ENCODE measurements at places on chromosomes 11 and 22.

DNA sequence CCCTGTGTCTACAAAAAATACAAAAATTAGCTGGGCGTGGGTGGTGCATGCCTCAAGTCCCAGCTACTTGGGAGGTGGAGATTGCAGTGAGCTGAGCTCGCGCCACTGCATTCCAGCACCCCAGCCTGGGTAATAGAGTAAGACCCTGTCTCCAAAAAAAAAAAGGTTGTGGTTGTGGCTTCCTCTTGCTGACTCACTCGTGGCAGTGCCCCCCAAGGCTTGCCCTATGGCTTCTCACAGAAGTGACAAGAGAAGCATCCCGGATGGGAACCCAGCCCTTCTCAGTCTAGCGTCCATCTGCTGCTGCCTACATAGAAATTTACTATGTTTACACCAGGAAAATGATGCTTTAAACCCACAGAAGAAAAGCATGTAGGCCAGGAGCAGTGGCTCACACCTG lies 68.5 kb upstream of the PITPNB start:
- no peak for DNase-seq

DNA sequence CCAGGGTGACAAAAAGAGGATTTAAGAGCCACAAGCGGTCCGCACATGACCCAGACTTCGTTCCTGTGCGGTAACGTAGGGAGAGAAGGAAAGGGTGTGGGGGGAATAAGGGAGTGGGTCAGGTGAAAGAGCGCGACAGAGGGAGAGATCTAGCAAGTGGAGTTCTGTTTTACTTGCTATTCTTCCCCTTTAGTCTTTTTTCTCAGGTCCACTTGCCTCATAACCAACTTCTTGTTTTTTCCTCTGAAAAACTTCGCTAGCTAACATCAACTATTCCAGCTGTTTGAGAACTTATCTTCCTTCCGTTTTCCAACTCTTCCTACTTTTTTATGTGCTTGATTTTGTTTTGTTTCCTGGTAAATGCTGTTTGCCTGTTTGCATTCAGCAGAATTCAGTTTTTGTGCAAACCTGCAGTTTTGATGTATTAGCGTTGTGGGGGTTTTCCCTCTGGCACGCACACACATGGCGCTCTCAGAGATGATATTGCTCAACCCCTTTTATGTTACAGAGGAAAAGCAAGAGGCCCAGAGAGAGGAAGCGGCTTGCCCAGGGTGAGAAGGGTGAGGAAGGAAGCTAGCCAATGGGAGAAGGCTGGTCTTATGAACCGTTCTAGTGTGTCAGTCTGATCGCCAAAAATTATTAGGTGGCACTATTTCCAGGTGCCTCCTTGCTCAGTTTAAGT lies 592 bp upstream of the CTSC start:
- no peak for DNase-seq

GRCh38 chr11:115257678-115258077 lies 246.5 kb downstream of the CADM1 start:
- DNase-seq, result no peak

DNA sequence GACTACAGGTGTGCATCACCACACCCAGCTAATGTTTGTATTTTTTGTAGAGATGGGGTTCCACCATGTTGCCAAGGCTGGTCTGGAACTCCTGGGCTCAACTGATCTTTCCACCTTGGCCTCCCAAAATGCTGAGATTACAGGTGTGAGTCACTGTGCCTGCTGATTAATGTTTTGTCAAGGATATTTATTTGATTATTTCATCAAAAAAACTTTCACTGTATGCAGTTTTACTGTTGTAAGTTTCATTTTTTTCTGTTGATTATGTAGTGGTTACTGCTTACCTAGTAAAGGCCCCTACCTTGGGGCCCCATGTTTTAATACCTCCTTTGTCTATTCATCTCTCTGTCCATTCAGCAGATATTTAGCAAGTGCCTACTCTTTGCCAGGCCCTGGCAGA lies 16.7 kb upstream of the FAM168A start:
- no peak for DNase-seq

DNA sequence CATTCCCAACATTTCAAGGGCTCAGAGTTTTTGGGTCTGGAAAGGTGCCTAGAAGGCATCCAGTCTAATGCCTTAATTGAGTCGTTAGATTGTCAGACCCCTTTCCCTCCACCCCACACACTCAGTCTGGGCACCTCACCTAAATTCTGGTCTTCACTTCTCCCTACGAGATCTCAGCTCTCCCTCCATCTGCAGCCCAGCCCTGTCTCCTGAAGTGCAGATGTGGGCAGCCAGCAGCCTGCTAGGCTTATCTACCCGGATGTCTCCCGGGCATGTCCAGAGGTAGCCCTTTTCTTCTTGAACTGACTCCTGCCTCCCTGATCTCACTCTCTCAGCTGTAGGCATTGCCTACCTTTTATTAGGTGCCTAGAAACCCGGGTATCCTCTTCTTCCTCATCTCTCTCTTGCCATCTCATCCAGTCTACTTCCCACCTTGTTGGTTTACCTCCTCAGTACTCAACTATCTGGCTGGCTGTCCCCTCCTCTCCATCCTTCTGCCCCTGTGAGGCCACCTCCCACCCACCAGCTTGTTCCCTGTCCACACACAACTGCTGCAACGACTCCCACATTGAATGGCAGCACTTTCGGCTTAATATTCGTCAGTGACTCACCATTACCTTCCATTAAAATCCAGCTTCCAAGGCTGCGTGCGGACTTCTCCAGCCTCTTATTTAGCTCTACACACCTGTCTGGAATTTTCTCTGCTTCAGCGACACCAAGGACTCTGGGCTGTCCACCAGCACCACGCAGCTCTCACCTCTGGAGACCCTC lies 6.2 kb downstream of the SEPTIN3 start:
- no peak for DNase-seq

DNA sequence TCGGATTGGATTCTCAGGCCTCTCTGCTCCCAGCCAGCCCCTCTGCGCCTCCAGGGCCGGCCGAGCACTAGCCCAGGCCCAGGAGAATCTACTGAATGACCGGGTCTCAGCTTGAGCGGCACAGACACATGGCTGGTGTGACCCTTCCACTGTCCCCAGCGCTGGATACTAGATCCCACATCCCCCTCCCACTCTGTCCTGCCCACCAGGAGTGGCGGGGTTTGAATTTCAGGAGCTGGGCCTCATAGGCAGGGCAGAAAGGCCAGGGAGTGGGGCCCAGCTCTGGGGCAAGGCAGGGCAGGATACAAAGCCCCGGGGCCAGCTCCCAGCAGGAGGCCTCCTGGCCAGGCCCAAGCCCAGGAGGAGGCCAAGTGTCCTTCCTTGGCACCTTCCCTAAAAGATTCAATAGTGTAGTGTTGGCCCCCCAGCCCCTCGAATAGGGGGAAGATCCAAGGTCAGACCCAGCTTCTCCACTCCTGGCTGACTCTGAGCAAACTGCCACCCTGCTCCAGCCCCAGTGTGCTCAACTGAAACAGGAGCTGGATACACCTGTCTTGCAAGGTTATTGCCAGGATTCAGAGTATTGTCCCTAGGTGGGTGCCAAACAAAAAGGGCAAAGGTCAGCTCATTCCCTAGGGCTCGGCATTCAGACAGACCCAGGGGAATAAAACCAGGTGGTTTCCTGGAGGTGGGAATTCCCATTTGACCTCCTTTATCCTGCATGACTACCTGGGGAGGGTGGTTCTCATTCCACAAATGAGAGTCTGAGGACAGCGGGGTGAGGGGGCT lies 22.5 kb upstream of the TCF20 start:
- DNase-seq, result no peak

- no peak for DNase-seq
These were observed 572.7 kb downstream of the SOX6 start for GRCh38 chr11:15783619-15784018.

- no peak for DNase-seq
These were observed 4.8 kb upstream of the SLC3A2 start for GRCh38 chr11:62875698-62876478.

GRCh38 chr22:22397875-22398524 lies 110.5 kb downstream of the ZNF280B start:
- no peak for DNase-seq

GRCh38 chr11:103877221-103877620 lies 159.2 kb upstream of the DDI1 start:
- DNase-seq, result no peak

- DNase-seq, result no peak
These were observed 84.6 kb downstream of the C22orf31 start for GRCh38 chr22:28977060-28977459.

DNA sequence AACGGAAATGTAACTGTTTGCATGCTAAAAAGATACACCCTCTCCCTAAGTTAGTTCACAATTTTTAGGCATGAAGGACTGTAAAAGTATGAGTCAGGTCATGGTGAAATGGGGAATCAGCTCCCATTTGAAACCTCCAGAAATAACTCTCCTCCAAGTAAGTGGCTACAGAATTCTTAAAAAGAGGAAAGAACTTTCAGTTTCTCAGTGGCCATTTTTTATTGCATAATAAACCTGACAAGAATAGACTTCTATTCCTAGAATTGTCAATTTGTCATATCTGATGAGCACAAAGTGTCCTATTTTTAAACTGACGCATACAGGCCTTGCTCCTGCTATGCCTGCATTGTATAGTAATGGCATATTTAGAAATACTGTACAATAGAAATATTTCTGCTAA lies 612.2 kb downstream of the CNTN5 start:
- no peak for DNase-seq

DNA sequence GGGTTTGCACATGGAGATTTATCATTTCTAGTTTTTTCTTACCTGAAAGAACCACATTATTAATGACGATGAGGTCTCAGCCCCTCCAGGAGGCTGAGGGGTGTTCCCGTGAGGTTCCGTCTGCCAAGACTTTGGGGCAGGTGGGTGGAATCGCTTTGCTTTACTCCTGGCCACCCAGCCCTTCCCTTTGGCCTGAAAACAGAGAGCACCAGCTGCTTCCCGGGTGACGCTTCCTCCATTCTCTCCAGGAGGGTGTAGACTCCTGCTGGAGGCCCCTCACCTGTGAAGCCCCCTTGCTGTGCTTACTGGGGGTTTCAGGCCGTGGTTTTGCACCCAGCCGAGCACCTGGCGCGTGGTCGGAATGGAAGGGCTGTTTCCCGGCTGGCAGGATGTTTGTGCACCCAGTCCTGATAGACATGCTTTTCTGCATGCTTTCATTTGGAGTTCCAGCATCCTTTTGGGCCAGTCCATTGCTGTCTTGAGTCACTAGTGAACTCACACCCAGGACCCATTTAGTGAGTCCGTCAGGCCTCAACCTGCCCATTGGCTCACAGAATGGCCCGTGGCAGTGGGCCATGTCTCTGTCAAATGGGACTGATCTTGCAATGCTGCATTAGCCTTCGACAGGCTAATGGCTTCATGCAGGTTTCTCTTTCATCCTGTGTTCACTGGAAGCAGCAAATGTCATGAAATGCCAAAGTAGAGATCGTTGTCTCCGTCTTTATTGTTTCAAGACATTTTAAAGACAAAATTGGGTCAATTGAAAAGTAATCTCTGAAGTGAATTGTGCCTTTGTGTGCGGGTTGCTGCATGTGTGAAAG lies 360.8 kb downstream of the TBC1D22A start:
- DNase-seq, result no peak

DNA sequence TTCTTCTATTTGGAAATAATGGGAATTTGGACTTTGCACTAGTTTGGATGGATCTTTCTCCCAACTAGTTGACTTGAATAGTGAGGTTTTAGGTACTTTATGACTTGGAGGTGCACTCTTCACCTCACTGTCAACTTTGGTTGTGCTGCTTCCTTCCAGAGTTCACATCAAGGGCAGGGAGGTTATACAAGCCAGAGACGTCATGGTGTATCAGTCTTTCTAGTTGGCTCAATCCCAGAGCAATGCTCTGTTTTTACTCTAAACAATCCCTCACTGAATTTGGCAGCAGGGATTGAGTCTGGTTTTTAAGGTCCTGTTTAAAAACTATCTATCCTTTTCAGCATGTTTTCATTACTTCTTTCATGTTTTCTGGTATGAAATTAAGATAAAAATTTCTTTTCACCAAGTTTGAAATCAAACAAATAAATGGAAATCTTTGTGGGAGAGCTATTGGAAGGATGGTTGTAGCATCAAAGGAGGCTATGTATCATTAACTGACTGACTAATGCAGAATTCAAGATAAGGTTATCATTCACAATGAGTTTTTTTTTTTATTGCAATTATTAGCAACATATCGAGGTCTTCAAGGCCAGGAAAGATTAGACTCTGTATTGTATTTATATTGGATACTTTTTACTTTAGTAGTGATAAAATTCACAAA lies 28.0 kb upstream of the ZBED5 start:
- no peak for DNase-seq

DNA sequence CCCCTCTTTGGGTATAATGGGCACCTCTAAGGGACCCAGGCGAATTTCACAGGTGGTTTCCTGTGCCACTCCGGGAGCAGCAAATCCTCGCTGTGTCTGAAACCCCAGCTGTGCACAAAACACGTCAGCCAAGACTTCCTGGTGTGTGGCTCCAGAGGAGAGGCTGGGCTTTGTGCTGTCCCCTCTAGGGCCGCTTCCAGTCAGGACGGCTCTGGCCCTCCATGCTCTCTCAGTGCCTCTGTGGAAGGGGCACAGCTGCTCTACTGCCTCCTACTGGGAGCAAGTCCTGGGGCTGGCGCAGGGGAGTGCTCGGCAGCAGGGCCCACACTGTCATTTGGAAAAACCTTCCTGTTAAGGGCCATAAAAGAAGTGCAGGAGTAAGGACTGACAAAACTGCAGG lies 23.7 kb upstream of the ARFGAP3 start:
- no peak for DNase-seq

- no peak for DNase-seq
These were observed 67.1 kb upstream of the CARD18 start for GRCh38 chr11:105206633-105207032.

DNA sequence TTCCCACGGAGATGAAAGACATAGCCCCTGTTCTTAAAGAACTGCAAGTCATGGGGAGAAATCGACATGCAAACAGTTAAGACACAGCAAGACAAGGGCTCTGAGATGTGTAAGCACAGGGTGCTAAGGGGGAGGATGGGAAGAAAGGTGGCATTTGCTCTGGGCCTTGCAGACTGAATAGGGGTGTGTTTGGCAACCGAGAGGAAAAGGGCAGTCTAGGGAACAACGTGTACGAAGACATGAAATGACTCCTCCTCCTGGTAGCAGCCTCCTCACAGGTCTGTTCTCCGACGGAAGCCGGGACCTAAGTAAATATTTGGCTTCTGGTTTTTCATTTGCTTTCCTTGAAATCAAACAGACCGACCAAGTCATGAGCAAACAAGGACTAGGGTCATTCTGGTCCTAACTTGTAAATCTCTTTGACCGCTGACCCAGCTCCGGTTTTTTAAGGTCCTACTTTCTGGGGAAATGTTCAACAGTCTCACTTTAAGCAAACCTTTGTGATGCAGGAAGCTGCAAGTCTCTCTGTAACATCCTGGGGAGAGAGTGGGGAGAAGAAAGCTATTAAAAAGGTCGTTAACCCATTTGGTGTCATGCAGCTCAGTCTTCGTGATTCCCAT lies 19.7 kb downstream of the NNMT start:
- DNase-seq, result no peak

GRCh38 chr11:72738199-72739141 lies 13.7 kb downstream of the ARAP1 start:
- DNase-seq, result no peak

DNA sequence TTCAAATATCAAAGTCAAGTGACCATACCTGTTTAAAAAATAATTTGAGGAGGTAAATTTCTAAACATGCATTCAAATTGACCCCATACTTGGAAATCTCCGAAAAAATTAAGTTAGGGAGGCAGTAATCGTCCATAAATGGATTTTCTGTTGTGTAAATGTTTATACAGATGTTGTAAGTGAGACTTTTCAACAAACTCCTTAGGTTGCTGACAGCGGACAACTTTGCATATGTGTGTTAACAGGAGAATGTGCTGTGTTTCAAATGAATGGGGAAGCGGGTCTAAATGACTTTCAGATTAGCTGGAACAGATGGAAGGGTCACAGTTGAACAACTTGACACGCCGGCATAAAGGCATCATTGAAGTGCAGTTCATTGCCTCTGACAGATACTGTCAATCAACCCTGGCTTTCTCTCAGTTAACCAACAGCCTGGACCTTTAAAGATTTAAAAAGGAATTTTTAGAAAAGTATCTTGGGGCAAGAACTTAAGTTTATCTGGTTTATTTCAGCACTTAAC lies 98.2 kb upstream of the DBX1 start:
- no peak for DNase-seq

All from stimulated activated CD4-positive, alpha-beta T cell treated with anti-CD3 and anti-CD28 coated beads, TNF-alpha, amount 100 ng/mL, for 1 hour (primary cell).